Suppressor macrophage (primary cell): ENCODE measurements at places on chromosomes 6 and 20.
A peak's percentile ranks its signal among the peaks of the same experiment; 100 is the strongest.

- peak; percentile 38 for DNase-seq
These were observed 91.8 kb downstream of the ASXL1 start for GRCh38 chr20:32449890-32450401.

- DNase-seq: no peak
These were observed 36.2 kb downstream of the BTBD9 start for GRCh38 chr6:38603496-38603895.

GRCh38 chr20:36175016-36175415, 20.5 kb downstream of the EPB41L1 start:
- DNase-seq: no peak

- peak; percentile 6 for DNase-seq
These were observed 1.3 kb downstream of the MAN1A1 start for GRCh38 chr6:119348096-119348747.

DNA sequence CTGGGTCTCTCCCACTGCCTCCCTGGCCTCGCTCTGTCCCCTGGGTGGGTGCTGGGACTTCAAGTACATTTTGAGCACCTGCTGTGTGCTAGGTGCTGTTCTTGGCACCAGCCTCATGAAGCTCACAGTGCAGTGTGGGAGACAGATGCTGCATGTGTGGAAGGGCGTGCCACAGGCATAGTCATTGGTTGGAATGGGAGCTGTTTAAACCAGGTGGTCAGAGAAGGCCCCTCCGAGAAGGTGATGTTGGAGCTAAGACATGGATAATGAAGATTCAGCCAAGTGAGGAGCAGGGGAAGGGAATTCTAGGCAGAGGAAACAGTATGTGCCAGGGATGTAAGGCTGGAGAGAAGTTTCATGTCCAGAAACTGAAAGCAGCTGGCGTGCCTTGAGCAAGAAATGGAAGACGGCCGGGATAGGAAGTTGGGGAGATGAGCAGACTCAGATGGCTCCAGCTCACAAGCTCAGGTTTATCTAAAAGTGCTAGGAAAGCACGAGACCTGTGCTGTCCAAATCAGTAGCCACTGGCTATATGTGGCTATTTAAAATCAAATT, 9.9 kb downstream of the LPIN3 start:
- peak; percentile 20 for DNase-seq

DNA sequence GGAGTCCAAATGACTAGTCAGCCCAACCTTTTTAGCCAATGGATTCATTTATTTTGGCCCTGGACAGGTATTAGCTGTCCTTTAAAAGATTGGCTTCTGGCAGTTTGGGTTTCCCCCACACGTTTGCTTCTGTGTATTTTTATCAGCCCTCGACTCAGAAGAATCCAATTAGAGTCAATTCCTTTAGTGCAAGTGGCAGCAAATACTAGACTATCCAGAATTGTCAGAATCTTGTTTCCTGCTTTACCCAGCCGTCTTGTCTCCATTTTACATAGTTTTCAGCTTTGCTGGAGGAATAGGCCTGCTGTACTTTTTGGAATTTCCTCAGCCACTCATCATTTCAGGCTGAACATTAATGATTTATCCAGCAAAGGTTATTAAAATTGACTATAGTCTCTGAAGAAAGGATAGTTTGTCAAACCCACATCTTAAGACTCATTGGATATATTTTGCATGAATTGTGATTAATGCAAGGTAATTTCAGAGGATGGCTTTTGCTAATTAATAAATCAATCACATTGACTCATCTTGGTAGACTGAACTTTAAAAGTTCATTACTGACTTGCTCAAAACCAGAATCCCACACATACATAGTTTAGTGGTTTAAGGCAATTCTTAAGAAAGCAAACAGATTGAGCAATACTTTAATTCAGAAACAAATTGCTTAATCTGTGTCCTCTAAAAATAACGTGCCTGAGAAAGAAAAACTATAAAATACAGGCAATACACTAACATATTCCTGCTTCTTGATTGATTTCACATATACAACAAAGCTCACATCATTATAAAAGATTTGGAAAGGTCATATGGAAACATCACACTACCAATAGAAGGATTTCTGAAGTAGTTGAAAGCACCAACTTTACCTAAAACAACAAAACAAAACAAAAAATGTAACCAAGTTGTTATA, 62.9 kb upstream of the ZNF217 start:
- DNase-seq: peak; percentile 71

DNA sequence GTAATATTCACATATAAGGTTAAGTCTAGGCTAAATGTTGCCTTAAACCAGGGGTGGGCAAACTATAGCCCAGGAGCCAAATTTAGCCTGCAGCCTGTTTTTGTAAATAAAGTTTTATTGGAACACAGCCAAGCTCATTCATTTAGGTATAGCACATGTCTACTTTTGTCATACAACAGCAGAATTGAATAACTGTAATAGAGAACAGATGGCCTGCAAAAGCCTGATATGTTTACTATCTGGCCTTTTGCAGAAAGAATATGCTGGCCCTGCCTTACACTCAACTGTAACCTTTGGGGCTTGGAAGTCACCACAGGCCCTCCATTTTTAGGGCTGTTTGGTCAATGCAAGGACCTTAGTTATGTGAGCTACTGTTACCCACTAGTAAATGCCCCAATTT, 17.7 kb upstream of the BCLAF1 start:
- no peak for DNase-seq

GRCh38 chr20:37838769-37839431, 64.0 kb upstream of the VSTM2L start:
- no peak for DNase-seq

- no peak for DNase-seq
These were observed 61.1 kb downstream of the TBC1D7 start for GRCh38 chr6:13267142-13267651.
